Fibroblast of upper back skin (primary cell): ENCODE measurements at places on chromosomes 2 and 18.
A peak's percentile ranks its signal among the peaks of the same experiment; 100 is the strongest.

- peak; percentile 48 for DNase-seq
Observed at GRCh38 chr2:215476424-215476823, 40.6 kb upstream of the FN1 start.

DNA sequence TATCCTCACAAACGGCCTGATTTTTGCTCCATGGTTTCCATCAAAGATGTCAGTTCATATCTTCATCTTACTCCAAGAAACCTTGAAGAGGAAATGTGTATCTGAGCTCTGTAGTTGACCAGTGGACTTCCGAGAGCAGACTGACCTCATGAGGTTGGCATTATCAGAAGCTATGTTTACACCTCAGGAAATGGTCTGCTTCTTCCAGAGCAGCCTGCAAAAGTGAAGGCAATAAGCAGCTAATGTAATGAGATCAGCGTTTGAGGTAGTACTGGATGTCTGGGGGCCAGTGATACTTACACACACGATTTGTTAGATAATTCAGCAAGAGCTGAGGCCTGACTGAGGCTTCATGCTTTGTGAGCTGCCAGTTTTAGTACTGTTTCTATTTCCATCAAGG is 189.7 kb downstream of the LRRTM1 start:
- no peak for DNase-seq

DNA sequence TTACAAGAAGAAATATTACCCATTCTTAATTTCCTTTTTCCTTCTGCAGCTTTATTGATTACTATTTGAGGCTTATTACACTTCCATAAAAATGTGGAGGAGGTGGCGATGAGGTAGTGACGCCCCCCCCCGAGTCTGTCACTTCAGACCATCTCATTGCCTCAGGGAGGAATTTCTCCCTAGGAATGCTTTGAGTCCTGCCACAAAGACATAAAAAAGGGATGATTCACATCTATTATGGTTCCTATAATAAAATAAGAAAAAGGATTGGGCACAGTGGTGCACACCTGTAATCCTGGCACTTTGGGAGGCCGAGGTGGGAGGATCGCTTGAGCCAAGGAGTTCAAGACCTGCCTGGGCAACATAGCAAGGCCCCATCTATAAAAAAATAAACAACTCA is 93.7 kb downstream of the AOX1 start:
- no peak for DNase-seq

DNA sequence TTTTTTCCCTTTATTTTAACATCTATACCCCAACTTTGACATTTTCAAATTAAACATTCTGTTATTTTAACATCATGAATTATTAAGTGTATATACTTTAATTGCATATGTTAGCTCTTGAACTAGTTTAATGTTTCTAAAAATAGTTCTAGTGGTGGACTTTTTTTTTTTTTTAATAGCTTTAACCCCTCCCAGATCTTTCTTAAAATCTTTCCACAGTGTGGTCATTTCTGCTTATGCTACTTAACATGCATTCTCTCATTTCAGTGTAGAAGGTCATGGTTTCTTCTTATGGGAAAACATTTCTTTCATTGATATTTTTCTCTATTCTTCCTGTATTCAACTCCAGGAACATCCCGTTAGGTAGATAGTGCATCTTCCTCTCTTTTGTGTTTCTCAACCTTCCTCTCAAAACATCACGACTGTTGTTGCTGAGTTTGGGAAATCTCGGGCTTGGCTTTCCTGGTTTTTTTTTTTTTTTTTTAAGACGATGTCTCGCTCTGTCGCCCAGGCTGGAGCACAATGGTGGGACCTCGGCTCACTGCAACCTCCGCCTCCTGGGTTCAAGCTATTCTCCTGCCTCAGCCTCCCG is 849 bp upstream of the TMEM18 start:
- DNase-seq, result no peak

DNA sequence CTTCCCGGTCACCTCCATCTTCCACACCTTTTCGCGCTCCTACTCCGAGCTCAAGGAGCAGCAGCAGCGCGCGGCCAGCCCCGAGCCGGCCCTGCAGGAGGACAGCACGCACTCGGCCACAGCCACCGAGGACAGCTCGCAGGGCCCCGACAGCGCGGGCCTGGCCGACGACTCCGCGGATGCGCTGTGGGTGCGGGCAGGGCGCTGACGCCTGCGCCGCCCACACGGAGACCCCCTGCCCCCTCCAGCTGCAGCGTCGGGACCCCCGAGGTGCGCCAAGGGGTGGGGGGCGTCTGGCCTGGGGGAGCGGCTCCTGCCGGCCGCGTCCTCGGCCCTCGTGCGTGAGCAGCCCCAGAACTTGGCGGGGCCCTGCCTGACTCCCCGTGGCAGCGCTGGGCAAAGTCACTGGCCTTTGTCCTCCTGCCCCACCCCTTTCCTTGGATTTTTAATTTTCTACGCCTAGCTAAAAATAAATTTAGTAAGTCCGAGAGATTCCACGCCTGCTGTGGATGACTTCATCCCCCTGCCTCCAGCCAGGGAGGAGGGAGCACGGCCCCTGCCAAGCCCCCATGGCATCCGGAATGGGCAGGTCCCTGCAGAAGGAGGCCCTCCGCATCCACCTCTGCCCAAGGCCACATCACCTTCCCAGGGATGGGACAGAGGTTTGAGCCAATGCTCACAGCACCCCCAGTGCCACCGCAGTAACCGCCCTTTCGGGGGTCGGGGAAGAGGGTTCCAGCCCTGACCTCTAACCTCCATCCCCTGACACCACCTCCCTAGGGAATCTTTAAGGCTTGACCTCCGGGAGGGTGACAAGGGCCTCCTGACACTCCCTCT is 51.6 kb downstream of the SLC66A2 start:
- DNase-seq, result no peak

- no peak for DNase-seq
Observed at GRCh38 chr2:175435012-175435411, 253.5 kb upstream of the ATP5MC3 start.

GRCh38 chr2:17736989-17737388 is 16.6 kb downstream of the SMC6 start:
- DNase-seq, result peak; percentile 75

- DNase-seq, result peak; percentile 26
Observed at GRCh38 chr18:56789004-56789888, 138.1 kb downstream of the WDR7 start.

DNA sequence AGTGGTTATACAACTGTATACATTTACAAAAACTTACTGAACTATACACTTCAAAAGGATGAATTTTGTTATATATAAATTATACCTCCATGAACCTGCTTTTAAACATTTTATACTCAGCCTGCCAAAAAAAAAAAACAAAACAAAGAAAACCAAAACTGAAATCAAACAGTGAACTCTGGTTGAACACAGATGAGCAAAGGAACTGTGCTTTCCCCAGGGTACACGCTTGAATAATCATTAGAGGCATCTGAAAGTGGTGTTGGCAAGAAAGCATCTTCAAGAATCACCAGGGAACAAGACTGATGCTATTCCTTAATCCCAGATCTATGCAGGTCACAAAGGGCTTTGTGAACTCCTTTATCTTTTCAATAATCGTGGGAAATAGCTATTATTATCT is 77.0 kb upstream of the LYPD1 start:
- DNase-seq, result no peak

GRCh38 chr2:238939074-238939473 is 91.2 kb downstream of the TWIST2 start:
- DNase-seq, result no peak

DNA sequence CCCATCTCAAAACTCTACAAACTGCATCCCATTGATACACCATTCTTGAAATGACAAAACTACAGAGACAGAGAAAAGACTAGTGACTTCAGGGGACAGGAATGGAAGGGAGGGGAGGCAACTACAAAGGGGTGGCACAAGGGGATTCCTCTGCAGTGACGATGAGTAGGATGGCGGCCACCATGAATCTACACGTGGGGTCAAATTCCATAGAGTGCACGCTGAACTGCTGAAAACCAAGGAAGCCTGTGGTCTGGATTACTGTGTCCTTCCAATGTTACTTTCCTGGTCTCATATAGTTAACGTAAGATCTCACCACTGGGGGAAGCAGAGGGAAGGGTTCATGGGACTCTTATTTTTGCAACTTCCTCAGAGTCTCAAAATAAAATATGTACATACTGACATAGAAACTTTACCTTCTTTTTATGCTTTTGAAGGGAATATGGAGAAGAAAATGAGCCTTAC is 23.6 kb downstream of the COX7A2L start:
- DNase-seq, result no peak

GRCh38 chr2:170467568-170468422 is 247.3 kb upstream of the SP5 start:
- DNase-seq, result peak; percentile 22

GRCh38 chr18:36299015-36299414 is 1.5 kb downstream of the FHOD3 start:
- DNase-seq, result no peak

- DNase-seq, result peak; percentile 84
Observed at GRCh38 chr2:189829102-189829833, 45.0 kb downstream of the PMS1 start.

DNA sequence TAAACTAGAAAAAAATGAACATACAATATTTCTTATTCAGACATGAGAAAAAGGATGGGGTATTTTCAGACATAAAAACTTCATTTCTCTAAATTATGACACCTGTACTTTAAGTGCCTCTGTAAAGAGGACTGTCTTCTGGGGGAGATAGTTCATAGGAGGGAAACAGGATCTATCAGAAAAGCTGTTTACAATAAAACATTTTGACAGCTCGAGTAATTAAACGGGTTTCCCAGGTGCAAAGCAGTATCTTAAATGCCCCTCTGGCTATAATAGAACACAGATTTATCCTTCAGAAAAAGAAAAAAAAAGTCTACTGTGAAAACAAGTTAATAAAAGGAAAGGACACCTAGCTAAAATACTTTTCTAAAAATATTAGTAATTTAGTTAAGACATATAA is 311.4 kb upstream of the UBE2E3 start:
- no peak for DNase-seq

GRCh38 chr2:234996941-234997270 is 45.1 kb downstream of the SH3BP4 start:
- no peak for DNase-seq

- no peak for DNase-seq
Observed at GRCh38 chr2:35822716-35823115, 532.9 kb upstream of the CRIM1 start.

DNA sequence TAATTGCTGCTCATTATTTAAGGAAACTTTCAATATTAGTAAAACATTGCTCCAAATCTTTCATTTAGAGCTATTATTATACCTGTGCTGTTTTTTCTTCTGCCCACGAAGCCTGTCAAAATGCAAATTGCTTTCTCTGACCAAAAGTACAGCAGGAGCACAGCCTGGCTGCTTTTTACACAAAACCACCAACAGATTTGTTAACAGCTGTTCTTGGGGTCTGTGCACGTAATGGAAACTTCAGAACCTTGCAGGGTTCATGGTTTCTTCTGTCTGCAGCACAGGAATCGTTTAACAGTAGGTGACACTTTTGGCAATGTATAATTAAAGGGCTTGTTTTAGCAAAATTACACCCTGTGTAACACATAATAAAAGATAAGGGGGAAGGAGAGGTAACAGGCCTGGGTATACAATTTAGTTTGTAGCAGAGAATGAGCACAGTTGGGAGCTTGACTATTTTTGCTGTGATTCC is 447.3 kb downstream of the KCNJ3 start:
- no peak for DNase-seq

- DNase-seq, result no peak
Observed at GRCh38 chr2:30030361-30030760, 109.0 kb upstream of the ALK start.

- no peak for DNase-seq
Observed at GRCh38 chr2:1618191-1618961, 125.9 kb downstream of the PXDN start.

GRCh38 chr2:17822445-17823117 is 6.3 kb downstream of the MSGN1 start:
- DNase-seq, result no peak

DNA sequence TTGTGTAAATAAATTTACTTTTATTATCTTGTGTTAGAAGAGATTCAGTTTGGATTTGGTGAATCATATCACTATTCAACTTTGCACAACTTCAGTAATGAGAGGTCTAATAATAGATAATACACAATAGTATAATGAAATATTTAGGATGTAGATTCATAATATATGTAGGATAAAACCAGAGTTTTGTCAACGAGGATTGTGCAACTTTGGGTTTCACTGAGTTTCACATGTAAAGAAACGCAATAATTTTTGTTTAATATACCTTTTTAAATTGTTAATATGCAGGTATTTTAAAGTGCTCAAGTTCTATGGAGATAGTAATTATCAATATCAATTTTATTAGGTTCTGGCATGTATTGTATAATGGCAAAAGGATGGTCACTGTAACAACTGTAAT is 5.3 kb downstream of the CALCRL start:
- no peak for DNase-seq

- peak; percentile 98 for DNase-seq
Observed at GRCh38 chr18:11500153-11501122, 109.0 kb upstream of the SLC35G4 start.

GRCh38 chr18:59769129-59769865 is 72.1 kb upstream of the CCBE1 start:
- DNase-seq, result peak; percentile 46
